ENCODE measurements at places on chromosomes 1 and 21.

- no peak for DNase-seq
Measured at GRCh38 chr1:63747445-63747844, 26.4 kb upstream of the ROR1 start.

DNA sequence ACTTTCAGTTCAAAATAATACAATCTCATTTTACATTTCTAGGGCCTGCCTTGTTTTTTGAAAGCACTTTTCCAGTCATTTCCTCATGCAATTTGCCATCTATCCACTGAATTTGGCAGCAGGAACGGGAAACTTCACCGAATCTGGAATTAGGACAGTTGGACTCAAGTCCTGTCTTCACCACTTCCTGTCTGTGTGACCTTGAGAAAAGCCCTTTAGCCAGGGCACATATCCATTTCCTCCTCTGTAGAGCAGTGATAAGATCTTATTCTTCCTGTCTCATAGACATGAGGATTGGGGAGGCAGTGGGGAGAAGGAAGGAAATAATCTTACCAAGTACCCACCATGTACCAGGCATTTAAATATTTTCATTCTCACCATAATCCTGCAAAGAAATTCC, 12.0 kb downstream of the VAV3 start:
- DNase-seq: peak; percentile 85

GRCh38 chr1:8047686-8048445, 21.8 kb upstream of the ERRFI1 start:
- peak; percentile 93 for DNase-seq

- no peak for DNase-seq
Measured at GRCh38 chr1:6243053-6243834, 735 bp upstream of the HES3 start.

All from lung microvascular endothelial cell (primary cell).